NCI-H748 treated with DMSO at 0.1 percent for 48 hours (cell line): ENCODE measurements at places on chromosomes 16 and 17.

DNA sequence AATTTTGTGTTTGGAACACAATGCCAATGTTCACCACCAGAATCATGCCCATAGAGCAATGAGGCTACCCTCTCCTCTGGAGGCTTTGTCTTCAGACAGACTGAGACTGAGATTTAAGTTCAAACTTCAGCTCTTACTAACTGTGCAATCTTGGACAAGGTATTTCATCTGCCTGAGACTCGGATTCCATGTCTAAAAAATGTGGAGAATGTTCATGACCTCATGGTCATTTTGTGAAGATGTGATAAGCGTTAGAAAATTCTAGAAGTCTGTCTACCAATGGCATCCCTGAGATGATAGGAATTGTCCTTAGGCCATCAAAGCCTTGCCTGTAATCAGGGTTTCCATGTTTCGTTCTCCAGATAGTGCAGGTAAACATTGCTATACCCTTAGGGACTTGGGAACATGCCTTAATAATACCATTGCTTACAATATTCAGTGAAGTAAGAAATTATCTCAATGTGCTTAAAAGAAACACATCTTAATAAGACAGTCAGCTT lies 388.2 kb upstream of the MAF start:
- no peak for DNase-seq

- no peak for DNase-seq
Measured at GRCh38 chr16:49839017-49839825, 16.7 kb downstream of the ZNF423 start.

DNA sequence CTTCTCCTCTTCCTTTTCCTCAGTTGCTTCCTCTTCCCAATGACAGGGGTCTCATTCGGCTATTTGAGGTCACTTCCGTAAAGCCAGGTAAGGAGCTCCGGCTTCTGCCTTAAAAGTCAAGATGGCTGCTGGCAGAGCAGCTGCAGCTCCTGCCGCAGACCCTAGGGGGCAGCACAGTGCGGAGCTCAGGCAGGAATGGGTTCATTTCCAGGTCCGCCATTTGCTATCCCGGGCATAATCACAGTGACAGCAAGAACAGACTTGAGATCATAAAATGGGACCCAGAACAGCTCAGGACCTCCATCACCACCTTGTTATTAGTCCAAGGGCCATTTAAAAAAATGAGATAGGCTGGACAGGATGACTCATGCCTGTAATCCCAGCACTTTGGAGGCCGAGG lies 199.5 kb downstream of the ZNF18 start:
- no peak for DNase-seq

DNA sequence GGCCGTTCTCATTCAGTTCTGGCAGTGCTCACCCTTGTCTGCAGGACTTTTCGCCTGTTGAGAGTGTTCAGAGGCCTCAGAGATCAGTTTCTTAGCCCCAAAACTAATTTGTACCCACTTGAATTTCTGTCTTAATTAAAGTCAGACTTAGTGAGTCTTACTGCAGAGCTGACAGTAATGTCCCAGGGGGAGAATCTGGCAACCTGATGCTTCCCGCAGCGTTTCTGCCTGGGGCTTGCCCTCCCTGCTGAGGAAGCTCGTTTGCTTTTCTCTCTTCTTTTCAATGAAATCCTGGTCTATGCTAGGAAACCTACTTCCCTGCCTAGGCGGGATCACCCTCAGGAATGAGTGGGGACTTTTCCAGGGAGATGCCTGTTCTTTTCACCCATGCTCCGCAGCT lies 25.3 kb downstream of the DBNDD1 start:
- DNase-seq: no peak

DNA sequence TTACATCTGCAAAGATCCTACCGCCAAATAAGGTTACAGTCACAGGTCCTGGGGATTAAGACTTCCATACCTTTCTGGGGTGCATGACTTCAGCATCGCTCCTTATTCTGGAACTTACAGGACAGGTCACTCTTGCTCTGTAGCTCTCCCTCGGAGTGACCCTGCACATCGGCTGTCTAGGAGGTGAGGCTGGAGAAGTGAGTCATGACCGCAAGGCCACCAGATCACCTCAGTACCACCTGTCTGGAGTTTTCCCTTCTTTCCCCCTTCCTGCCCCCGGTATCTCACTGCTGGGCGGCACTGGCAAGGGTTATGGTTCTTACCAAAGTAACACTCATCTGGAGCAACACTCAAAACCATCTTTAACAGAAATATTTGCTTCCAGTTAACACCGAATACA lies 374.8 kb downstream of the SLC39A11 start:
- no peak for DNase-seq

- peak; percentile 64 for DNase-seq
Measured at GRCh38 chr16:5928476-5929065, 831.0 kb upstream of the EEF2KMT start.

DNA sequence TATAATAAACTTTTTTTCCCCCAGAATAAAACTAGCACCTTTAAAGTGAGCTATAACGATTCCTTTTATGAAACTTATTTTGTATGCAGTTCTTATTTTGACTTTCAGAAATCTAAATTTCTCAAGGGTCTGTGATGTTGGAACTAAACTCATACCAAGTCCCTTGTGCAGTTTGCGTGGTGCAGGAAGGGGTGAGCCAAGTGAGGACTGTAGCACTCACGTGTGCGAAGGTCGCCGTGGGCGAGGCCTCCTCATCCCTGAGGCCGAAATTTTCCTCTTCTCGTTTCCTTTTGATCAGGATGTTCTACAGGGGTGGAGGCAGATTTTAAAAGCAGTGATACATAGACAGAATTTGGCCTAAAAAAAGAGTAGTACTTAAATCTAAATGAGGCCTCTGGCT lies 73.7 kb downstream of the RPTOR start:
- no peak for DNase-seq

DNA sequence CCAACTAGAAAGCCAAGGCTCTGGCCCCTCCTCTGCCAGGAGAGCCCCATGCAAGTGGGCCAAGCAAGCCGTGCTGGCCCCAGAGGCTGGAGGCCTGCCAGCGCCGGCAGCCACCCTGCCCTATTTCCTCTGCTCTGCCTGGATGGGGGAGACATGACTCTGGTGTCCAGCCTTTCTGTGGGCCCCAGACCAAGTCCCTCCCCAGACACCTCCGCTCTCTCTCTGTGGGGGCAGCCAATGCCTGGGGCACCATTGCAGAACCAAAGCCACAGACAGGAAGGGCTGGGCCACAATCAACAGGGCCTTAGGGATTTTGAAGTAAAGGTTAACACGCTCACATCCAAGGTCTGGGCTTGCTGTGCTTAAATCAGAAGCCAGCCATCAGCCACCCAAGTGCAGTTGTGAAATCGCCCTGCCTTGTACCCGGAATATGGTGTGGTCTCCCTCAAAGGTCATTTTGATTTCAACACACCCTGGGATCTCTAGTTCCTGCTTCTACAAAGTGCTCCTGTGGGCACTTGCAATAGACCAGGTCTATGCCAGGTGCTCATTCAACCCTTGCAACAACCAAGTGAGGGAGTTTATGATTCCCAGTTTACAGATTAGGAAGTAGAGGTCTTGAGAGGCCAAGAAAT lies 63.5 kb upstream of the TEX2 start:
- no peak for DNase-seq

DNA sequence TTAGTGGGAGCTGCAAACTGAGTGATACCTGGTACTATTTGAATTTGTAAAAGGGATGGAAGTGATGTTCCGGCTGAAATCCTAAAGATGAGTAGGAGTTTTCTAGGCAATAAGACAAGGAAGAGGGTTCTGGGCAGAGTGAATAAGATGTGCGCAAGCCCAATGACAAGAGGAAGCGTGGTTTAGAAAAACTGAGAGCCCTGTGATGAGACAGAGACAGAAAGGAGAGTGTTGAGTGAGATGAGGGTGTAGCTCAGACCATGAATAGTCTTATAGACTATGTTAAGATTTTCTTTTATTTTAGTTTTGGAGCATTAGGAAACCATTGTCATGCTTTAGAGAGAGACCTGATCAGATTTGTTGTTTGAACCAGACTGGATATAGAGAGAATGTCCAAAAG lies 50.2 kb downstream of the COX10 start:
- DNase-seq: no peak

- no peak for DNase-seq
Measured at GRCh38 chr16:73210686-73211085, 162.8 kb upstream of the ZFHX3 start.

GRCh38 chr16:8631818-8632465 lies 10.4 kb downstream of the METTL22 start:
- DNase-seq: no peak

- DNase-seq: no peak
Measured at GRCh38 chr17:44293509-44294226, 14.7 kb upstream of the RUNDC3A start.

- peak; percentile 9 for DNase-seq
Measured at GRCh38 chr17:36935671-36936454, 1.4 kb upstream of the LHX1 start.

DNA sequence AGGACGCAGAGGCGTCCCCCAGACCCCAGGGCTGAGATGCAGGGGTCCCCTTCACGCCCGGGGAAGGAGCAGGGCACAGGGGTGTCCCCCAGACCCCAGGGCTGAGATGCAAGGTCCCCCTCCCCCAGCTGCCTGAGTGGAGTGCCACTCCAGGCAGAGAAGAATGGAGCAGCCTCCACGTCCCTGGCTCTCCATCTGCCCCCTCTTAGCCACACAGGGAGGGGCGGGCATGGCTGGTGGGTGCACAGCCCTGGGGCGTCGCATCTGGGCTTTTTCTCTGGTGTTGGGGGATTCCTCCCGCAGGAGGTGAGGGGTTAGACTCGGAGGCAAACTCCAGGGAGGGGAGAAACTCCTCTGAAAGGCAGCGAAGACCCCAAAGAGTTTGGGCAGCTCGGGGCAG lies 17.5 kb downstream of the CIBAR2 start:
- no peak for DNase-seq

GRCh38 chr16:3494386-3494973 lies 809 bp downstream of the C16orf90 start:
- no peak for DNase-seq

DNA sequence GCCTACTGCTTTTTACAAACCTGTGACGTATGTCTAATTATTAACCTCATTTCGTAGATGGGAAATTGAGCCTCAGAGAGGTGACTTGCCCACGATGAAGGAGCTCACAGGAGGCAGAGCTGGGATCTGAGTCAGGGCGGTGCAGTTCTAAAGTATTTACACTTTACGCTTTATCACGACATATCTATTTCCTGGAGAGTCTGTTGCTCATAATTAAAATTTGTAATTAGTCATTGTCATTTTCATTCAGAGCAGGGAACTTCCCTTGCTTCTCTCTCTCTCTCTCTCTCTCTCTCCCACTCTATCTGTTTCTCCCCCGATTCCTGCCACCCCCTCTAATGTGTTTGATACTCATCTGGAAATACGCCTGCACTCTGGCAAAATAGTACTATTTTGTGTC lies 5.9 kb downstream of the SLC5A11 start:
- no peak for DNase-seq

- no peak for DNase-seq
Measured at GRCh38 chr17:2230877-2231276, 72.7 kb downstream of the SMG6 start.

DNA sequence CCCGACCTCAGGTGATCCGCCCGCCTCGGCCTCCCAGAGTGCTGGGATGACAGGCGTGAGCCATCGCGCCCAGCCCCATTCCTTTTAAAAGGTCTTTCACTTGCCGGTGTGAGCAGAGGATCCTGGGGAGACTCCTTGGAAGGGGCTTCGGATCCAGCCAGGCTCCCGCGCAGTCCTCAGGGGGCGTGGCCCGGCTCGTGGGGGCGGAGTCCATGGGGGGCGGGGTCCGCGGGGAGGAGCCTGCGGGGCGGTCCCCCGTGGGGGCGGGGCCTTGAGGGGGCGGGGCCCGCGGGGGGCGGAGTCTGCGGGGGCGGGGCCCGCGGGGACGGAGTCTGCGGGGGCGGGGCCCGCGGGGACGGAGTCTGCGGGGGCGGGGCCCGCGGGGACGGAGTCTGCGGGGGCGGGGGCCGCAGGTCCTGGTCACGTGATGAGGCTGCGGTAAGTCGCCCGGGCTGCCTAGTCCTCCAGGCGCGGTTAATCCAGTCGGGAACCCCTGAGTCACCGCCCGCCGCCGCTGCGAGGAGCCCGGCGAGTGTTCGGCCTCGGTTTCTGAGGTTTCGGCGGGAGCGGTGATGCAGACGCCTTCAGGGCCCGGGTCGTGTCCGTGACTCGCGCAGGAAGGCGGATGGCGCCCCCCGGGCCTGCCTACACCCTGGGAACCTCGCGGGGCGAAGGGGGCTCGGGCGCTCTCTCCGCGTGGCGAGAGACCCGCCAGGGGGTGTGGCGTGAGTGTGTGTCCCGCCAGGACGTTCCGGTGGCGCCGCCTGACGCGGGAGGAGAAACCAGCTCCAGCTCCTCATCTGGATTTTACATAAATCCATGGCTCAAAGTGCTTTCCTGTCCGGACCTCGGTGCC lies 23.6 kb upstream of the ABR start:
- peak; percentile 38 for DNase-seq

GRCh38 chr16:50718061-50718760 lies 23.7 kb upstream of the CYLD start:
- DNase-seq: no peak

GRCh38 chr17:79670537-79671084 lies 59.8 kb upstream of the RBFOX3 start:
- no peak for DNase-seq

- no peak for DNase-seq
Measured at GRCh38 chr16:49675413-49675812, 180.5 kb downstream of the ZNF423 start.

GRCh38 chr16:29763326-29763725 lies 14.7 kb upstream of the ZG16 start:
- no peak for DNase-seq

DNA sequence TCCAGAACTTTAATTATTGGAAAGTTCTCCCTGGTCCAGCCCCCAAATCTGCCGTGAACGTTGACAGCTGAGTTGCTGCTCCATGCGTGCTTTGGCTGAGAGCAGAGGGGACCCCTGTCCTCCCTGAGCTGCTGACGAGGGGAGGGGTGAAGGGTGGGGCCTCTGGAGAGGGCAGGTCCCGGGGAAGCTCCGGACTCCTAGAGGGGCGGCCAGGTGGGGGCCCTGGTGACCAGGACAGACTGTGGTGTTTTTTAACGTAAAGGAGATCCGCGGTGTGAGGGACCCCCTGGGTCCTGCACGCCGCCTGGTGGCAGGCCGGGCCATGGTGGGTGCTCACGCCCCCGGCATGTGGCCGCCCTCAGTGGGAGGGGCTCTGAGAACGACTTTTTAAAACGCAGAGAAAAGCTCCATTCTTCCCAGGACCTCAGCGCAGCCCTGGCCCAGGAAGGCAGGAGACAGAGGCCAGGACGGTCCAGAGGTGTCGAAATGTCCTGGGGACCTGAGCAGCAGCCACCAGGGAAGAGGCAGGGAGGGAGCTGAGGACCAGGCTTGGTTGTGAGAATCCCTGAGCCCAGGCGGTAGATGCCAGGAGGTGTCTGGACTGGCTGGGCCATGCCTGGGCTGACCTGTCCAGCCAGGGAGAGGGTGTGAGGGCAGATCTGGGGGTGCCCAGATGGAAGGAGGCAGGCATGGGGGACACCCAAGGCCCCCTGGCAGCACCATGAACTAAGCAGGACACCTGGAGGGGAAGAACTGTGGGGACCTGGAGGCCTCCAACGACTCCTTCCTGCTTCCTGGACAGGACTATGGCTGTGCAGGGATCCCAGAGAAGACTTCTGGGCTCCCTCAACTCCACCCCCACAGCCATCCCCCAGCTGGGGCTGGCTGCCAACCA lies at the start of gene MC1R:
TSS of gene MC1R (plus strand) at position 410 of the 895 bp plus-strand sequence. CDS start at position 807, 397 bp downstream.
- no peak for DNase-seq

- DNase-seq: no peak
Measured at GRCh38 chr16:83723901-83724300, 83.9 kb upstream of the HSBP1 start.

GRCh38 chr16:87057211-87057881 lies 259.8 kb downstream of the C16orf95 start:
- no peak for DNase-seq

- DNase-seq: no peak
Measured at GRCh38 chr17:31486351-31487062, 95.0 kb downstream of the RAB11FIP4 start.

GRCh38 chr17:29148790-29149430 lies 31.3 kb downstream of the MYO18A start:
- peak; percentile 95 for DNase-seq
